ENCODE measurements at places on chromosomes 11 and 22.

DNA sequence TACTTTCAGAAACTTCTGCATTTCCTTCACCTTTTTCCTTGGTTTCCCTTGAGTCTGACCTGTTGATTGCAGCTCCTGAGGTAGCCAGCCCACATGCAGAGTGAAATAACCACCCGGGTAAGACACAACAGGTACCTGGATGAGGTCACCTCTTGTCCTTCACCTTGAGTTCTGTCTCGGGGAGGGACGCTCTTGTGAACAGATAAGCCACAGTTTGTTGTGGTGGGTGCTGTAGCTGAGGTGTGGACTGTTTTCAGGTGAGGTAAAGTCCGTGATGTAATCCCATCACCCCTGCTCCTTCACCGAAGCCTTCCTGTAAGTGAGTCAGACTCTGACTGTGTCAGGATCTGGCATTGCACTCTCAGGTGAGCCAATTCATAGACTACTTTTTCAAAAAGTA, 183.1 kb downstream of the NAV2 start:
- no peak for DNase-seq

- DNase-seq, result no peak
Observed at GRCh38 chr22:36432592-36433317, 45.0 kb upstream of the MYH9 start.

DNA sequence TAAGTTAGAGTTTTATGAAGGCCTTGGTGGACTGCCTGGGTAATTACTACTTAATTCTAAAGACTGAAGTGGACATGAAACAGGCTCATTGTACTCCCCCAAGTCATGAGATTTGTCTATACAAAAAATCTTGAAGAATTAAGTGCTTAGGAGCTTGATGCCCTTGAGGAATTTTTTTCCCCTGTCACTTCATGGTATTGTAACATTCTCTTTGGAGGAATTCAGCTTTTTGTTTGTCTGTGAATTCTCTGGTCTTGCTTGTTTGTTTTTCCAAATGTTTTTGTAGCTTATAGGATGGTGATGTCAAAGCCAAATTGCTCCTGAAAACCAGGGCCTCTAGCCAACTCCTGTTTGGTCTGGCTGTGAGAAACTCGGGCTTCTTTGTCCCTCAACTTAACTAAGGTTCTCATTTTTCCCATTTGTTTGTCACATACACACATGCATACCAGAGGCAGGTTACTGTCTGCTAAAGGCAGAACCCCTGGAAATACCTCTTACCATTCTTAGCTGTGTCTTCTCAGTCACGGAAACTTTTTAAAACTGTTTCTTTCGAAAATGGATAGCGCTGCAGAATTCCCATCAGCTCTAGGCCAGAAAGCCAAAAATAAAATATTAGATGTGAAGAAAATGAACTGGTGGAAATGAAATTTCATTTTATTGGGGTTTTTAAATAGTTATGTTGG, 66.9 kb downstream of the AMOTL1 start:
- no peak for DNase-seq

DNA sequence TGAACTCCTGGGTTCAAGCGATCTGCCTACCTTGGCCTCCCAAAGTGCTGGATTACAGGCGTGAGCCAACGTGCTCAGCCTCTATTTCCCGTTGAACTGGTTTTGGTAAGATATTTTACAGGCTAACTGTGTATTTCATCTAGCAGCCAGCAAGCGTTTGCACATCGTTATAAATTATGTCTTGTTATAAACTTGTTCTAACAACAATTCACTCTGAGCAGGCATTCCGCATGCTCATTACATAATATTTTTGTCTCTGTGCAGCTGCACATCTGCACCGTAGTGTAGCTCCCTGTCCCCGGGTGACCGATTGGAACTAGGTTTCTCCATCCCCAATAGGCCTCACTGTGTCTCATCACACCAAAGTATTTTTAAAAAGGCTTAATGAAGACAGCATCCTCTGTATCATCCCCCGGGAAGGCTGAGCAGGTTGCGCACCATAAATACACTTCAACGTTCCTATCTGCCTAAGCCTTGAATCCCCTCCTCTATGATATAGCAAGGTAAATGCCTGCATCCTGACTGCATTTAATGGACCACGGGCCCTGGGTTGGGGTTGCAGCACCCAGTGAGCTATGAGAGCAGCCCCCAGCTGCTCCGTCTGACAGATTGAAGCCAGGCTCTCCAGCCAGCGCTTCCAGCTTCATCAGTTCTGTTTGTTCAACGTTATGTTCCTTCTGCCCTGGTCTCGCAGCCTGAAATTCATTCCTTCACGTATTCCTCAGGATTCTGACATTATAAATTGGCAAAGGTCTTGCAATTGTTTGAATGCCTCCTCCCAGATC, 47.7 kb downstream of the TST start:
- no peak for DNase-seq

- DNase-seq, result no peak
Observed at GRCh38 chr11:36105743-36106581, 162.1 kb downstream of the LDLRAD3 start.

- peak; percentile 56 for DNase-seq
Observed at GRCh38 chr11:75350743-75351540, 519 bp downstream of the ARRB1 start.

GRCh38 chr22:29053048-29053702, 8.5 kb downstream of the C22orf31 start:
- DNase-seq, result no peak

DNA sequence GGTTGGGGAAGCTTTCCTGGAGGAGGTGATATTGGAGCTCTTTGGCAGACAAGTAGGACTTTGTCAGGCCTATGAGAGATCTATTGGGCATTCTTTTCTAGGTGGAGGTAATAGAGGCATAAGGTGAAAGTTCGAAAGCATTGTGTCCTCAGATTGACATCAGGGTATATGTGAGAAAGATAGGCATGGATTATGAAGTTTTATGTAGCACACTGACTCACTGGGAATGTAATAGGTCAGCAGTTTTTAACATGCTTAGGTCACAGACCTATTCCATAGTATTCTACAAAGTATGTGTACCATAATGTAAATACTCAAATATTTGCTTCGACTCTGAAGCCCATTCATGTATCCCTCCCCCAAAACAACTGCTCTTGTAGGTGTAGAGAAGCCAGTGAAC, 11.8 kb downstream of the HIKESHI start:
- no peak for DNase-seq

- no peak for DNase-seq
Observed at GRCh38 chr11:132520199-132520598, 1012.1 kb downstream of the OPCML start.

- DNase-seq, result no peak
Observed at GRCh38 chr11:78993802-78994430, 419.3 kb upstream of the NARS2 start.

DNA sequence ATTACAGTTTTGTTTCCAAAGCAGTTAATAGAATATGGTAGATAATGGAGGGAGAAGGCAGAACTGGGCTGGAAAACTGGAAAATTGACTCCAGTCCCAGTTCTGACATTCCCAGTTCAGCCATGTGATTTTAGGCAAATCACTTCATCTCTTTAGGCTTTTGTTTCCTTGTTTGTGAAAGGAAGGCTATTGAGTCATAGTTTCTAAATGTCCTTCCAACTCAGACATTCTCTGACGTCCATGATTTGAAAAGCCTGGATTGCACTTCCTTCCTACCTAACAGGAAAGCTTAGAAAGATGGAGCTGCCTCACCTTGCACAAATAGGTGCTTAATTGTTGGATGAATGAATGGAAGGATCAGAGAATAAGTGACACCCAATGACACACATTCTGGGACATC, 19.8 kb upstream of the GALNT18 start:
- DNase-seq, result no peak

DNA sequence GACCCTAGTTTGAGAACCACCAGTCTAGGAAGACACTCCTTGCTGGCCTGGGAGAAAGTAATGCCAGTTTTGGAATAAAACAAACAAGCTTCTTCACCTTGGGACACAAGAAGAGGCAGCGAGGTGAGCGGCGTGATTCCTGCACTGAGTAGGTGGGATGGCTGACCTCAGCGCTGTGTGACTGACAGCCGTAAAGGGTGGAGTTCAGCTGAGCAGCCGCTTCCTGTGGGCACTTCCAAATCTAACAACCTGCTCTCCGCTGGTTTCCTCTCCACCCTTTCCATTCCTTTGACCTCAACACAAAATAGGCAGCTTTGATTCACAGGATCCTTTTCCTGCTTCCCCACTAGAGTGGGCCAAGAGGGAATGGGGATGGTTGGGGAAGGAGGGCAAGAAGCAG, 45.8 kb downstream of the PC start:
- no peak for DNase-seq

DNA sequence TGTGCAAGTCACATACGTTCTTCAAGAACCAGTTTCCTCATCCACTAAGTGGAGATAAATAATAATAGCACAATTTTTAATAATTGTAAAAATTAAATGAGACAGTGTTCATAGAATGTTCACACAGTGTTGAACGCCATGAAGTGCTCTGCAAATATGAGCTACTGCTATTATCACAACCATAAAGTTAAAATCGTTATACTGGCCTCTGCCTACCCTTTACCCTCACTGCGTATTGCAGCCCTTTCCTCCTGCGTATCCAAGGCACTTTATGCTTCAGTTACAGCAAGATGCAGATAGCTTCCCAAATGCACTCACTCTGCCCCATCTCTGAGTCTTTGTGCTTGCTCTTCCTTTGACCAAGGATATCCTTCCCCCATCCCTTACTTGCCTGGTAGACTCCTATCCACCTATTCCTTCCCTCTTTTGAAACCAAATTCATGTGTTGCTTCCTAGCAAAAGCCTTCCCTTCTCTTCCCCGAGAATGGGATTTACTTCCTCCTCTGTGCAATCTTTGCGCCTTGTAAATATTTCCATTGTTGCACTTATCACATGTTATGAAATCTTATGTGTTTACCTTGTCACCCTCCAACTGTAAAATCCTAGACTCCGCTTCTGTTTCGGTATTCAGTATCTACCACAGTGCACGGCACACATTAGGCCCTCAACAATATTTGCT, 196.9 kb downstream of the ADAMTS15 start:
- DNase-seq, result no peak

- no peak for DNase-seq
Observed at GRCh38 chr22:43550024-43550620, 138.3 kb downstream of the MPPED1 start.

- no peak for DNase-seq
Observed at GRCh38 chr22:48187356-48187755, 1424.9 kb downstream of the TBC1D22A start.

- no peak for DNase-seq
Observed at GRCh38 chr11:116533186-116533825, 239.5 kb downstream of the BUD13 start.

DNA sequence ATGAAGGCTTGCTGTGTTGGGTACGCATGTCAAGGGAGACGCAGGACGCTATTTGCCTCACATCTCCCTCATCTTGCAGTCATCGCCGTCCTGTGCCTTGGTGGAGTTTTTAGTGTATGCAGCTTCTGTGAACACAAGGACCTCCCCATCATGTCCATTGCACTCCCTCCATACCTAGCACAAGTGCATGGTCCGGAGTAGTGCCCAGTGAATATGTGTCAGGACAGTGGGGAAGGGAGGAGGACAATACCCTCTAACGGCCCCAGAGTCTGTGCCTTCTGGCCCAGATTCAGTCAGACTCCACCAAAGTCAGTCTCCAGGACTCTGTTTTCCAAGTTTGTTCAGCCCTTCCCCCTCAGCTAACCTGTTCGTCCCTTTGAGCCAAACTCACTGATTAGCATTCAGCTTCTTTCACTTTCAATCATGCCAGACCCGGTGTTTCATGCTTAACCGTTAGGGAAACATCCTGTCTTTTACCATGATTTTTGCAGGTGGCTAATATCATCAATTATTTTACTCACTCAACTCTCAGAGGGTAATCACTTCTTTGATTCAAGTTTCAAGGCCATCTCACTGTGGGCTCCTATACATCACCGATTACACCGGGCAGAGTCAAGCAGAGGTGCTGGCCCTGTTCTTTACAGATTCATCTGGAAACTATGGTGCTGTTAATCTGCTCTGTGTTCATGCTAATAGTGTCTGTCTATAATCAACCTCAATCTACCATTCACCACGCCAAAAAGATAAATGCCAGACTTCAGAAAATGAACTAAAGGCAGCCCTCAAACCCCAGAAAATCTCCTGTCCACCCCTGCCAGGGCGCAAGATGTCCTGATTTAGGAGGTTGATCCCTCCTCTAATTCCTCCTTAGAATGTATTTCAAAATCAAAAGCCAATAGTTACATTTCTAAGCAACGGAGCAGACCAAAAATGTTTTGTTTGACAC, 156.5 kb downstream of the RRAS2 start:
- DNase-seq, result no peak

GRCh38 chr11:109697140-109697843, 275.3 kb downstream of the C11orf87 start:
- DNase-seq, result peak; percentile 90

DNA sequence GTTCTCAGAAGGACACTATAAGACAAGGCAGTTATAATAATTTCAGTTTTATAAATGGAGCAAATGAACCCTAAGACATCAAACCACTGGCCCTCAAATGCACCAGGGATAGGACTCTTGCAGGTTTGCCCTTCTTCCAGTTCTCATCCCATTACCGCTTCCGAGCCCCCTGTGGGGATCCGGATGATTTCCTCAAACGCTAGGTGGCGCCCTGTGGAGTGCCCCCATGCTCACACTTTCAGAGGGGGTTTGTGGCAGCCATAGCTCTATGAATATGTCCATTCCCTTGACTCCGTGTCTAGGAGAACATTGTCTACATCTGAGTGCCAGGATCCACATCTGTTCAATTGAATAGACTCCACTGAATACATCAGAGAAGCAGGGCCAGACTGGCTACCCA, 816.3 kb downstream of the NTM start:
- no peak for DNase-seq

GRCh38 chr11:47373876-47374719, 4.2 kb downstream of the SPI1 start:
- peak; percentile 51 for DNase-seq

- no peak for DNase-seq
Observed at GRCh38 chr11:33716243-33716642, 15.6 kb upstream of the C11orf91 start.

DNA sequence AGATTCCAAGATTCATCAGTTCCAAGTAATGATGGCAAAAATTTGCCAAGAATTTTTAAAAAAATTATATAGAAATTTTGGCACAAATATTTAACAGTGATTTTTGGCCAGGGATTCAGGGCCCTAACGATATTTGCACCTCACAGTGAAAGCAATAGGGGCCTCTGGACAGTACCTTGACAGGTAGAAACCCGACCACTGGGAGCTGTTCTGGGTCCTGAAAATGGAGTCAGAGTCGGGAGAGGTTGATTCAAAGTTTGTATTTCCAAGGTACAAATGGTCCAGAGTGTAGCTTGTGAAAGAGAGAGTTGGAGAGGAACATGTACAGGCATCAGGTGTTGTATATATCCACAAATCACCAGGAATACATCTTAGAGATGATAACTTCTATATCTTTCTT, 41.6 kb downstream of the MRGPRX2 start:
- no peak for DNase-seq

GRCh38 chr11:66956689-66957290, 1.4 kb downstream of the PC start:
- DNase-seq, result no peak
